ENCODE measurements at places on chromosomes 16 and 17.
A peak's percentile ranks its signal among the peaks of the same experiment; 100 is the strongest.

GRCh38 chr16:78098595-78099270 lies 721 bp upstream of the WWOX start:
- no peak for DNase-seq

DNA sequence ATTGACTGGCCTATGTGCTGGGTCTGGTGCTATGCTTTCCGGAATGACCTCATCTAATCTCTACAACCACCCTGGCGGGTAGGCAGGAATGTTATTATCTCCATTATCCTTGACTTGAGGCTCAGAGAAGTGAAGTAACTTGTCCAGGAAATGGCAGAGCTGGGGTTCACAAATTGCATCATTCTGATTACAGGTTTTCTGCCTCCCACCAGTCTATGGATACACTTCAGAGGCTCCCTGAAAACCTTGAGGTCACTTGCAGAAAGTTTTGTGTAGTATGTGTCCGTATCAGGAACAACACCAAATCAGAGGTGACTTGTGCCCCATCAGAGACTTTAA lies 19.1 kb downstream of the NOD2 start:
- no peak for DNase-seq

DNA sequence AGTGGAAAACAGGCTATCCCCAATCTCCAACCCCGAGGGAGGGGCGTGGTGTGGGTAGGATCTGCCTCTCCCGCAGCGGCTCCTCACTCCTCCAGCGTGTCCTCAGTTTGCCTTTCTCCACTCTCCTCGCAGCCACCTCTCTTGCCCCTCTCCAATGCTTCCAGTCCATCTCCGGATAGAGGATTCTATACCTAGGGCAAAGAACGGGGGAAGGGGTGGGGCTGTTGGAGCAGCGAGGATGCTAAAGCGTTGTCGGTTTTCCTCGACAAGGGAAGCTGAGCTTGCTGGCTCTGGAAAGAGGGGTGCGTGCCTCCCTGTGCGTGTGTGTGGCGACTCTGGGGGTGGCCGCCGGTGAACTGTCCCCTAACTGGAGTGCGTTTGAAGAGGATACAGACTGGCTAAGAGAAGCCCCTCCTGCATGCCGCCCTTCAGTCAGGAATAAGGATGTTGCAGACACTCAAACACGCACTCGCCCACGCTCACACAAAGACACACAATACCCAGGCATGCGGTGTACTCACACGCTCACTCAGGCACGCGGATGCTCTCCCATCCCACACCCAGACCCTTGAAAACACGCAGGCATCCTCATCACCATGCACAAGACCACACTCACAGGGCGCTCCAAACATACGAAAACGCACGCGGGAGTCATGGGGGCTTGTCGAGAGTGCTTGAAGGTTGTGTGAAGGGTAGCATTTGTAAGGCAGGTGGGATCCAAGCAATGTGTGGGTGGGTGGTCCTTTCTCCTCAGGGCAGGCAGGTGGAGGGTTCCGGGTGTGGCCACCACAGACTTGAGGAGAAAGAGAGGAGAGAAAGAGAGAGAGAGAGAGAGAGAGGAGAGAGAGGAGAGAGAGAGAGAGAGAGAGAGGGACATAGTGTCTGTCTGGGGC lies 655 bp upstream of the GPR139 start:
- no peak for DNase-seq

DNA sequence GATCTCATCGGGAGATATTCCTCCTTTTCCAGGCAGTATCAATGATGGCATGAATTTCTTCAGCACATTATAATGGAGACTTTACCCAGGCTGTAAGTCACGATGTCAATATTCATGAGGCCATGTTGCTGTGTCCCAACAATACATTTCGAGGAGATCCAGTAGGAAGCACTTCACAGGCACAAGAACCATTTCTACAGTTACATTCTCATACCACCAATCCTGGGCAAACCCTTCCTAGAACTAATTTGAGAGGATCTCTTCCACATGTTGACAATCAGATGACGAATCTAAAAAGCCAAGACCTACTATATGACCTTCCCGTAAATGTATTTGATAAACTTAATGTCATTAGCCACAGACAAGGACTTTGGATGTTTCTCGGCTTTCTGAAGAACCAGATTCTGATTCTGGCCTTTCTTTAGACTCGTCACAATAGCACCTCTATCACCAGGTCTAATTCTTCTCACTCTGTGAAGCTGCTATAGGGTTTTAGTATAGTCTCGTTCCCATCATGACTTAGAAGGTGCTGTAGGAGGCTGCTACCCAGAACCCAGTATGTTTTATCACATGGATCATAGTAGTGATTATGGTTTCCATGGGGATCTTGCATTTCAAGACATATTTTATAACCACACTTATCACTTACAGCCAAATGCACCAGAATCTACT lies 40.2 kb downstream of the C16orf87 start:
- DNase-seq, result no peak

DNA sequence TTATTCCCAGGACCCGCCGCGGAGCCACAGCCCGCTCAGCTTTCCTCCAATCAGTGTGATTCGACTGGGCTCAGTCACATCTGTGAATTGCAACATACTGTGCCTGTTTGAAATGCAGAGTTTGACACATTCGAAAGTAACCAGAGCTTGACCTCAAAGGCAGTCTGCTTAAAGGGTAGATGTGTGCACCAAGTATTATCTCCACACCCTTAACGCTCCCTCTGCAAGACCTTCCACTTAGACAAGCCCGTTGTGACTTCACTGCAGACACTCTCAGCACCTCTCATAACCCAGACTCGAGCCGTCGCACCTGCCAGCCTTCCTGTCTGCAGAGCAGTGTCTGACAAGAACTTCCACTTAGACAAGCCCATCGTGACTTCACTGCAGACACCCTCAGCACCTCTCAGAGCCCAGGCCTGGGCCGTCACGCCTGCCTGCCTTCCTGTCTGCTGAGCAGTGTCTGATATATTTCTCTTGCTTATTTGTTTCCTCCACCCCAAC lies 3.7 kb downstream of the KLHDC4 start:
- no peak for DNase-seq

DNA sequence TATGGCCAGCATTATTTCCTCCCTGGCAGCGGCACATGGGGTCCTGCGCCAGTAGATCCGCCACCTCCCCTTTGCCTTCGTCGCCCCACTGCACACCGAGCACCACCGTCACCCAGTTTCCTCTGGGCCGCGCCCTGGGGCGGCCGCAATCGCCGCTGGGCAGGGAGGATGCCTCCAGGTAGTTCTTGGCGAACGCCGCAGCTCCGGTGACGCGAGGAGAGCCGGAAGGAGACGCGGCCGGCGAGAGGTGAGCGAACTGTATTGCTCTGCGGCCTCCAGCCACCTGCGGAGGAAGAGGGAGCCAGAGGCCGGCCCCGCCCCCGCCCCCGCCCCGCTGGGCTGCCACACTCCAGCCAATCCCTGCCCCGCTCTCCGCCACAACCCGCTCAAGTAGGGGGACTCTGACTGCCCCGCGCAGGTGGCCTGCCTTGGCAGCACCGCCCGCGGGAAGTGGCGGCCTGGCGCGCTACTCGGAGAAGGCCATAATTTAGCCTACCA lies 11.8 kb upstream of the SLFN13 start:
- no peak for DNase-seq

DNA sequence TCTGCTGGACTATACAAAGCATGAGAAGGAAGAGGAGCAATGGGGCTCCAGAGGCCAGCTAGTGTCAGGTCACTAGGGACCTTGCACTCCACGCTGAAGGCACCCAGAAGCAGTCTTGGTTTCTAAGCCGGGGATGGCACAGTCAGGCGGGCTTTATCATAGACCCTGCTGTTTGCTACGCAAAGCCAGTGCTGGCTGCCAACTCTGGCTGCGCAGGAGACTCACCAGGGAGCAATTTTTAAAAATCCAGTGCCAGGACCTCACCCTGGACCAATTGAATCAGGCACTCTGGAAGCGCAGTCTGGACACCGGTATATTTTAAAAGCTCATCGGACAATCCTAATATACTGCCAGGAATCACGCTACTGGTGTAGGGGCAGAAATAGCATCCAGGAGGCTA lies 368.5 kb upstream of the XYLT1 start:
- no peak for DNase-seq

DNA sequence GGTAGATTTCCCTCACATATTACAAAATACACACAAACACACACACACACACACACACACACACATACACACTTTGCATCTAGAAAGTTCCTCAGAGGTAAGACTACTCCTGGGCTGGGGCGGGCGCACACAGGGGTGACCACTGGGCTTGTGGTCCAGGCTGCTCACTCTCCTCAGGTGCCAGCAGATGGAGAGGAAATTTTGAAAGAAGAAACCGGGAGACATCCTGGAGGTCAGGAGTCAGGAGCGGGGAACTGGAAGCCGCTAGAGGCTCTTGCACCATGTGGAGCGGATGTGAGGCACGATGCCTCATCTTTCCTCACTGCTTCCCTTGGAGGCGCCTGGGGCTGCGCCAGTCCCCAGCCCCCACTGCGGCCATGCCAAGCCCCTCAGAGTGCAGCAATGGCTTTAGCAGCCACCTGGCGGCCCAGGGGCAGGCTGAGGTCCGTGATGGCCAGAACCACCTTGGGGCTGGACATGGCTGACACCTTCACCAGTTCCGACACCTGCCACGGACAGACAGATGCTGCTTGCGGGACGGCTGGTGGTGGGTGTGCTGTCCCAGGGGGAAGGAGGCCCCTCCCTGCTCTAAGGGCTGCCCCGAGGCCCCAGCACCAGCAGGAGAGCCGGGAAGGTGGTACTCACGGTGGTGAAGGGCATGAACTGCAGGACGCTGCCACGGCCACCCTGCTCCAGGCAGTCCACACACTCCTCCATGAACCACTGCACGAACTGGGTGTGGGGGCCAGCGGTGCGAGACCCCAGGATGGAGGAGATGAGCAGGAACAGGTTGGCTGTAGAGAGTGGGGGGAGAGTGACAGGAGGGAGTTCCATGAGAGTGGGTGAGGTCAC lies 4.1 kb downstream of the CSF3 start:
- DNase-seq, result peak; percentile 60

DNA sequence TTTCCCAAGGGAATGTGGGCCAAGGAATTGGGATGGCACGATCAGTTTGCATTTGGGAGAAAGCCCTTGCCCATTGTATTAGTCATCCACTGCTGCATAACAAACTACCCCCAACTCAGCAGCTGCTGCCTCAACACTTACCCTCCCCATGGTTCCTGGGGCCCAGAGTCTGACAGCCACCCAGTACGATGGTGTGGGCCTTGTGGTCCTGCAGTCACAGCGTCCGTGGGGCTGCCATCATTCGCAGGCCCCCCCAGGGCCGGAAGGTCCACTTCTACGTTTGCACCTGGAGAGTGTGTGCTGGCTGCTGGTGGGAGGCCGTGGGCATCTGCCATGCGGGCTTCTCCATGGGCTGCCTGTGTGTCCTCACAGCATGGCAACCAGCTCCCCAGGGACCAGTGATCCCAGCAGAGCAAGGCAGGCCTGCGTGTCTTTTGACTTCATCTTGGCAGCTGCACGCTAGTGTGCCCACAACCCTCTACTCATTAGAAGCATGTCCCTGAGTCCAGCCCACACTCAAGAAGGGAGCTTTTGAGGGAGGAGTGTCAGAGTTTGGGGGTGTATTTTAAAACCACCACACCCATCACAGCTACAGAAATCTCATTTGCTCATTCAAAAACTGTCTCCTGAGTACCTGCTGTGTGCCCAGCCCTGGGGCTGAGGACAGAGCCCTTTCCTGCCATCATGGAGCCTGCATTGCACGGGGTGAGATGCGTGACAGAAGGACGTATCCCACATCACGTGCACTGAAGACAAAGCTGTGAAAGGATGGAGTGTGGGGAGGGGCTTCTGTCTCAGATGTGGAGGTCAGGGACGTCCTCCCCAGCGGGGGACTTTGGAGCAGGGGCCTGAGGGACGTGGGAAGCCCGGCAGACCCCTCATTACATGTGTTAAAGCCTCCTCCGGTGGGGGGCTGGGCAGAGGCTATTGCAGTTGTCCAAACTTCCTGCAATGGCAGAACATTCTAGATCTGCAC lies 185.0 kb upstream of the ZNF469 start:
- no peak for DNase-seq

DNA sequence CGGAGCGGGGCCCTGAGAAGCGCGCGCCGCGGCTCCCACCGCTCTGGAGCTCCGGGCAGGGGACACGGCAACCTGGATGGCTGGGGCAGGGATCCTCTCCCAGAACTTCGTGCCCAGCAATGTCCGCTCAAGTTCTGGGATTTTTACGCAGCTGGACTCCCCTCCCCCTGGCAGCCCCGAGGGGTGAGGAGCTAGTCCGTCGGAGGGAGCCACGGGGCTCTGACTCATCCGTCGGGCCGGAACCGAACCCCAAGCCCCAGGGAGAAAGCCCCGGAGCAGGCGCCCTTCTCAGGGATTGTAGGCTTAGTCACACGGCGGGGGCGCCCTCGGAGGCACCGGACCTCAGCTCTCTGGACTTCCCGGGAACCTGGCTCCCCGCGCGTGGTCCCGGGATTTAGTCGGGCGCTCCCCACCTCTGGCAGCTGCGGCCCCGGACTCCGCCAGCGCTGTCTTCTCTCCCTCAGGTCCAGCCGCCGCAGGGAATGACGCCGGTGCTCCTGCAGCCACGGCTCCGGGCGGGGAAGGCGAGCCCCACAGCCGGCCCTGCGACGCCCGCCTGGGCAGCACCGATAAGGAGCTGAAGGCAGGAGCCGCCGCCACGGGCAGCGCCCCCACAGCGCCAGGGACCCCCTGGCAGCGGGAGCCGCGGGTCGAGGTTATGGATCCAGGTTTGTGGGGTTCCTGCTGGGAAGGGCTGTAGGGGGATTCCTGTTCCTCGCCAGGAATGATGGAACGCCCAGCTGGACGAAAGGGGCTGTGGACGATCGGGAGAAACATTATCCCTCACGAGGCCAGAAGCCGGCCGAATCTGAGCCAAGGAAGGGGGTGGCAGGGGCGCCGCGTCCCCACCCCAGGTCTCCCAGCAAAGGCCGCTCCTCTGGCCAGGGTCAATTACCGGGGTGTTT lies 830 bp downstream of the SPHK1 start:
- DNase-seq, result peak; percentile 77
